ENCODE measurements at places on chromosomes 1 and 21.

GRCh38 chr21:46459024-46459355 is 299 bp downstream of the DIP2A start:
- no peak for DNase-seq

DNA sequence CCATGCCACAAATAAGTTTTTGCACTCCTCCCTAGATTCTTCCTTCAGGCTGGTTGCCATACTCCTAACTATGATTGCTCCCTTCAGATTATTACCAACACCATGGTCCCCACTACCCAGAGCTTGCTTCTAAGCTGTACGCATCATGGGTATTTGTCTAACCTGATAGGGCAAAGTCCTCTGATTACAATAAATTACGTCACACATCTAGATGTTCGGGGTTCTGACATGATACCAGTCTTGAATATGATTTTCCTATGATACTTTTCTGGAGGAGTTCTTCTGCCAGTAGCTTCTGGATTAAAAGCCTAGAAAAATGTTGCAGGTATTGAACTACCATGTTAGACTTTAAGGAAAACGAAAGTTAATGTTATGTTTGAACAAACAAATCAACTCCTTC is 67.2 kb downstream of the NUF2 start:
- no peak for DNase-seq

GRCh38 chr1:34794790-34795180 is 2.0 kb downstream of the GJA4 start:
- DNase-seq: no peak

GRCh38 chr21:29933088-29933487 is 6.7 kb downstream of the GRIK1 start:
- no peak for DNase-seq

- no peak for DNase-seq
These were observed 6.5 kb upstream of the CCDC27 start for GRCh38 chr1:3745590-3746381.

DNA sequence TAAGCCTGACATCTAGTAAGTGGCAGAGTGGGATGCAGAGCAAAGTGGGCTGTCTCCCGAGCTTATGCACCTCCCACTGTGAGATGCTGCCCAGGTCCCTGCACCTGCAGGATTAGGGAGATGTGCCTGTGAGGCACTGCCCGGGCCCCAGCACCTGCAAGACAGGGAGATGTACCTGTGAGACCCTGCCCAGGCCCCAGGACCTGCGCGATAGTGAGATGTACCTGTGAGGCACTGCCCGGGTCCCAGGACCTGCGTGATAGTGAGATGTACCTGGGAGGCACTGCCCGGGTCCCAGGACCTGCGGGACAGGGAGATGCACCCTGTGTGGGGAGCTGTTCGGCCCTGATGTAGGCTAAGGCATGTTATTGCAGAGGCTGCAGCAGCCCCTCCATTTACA is 622.8 kb downstream of the PTPRU start:
- DNase-seq: no peak

GRCh38 chr1:46599059-46599970 is 4.8 kb downstream of the MKNK1 start:
- DNase-seq: no peak
